ENCODE measurements at places on chromosomes 4 and X.

DNA sequence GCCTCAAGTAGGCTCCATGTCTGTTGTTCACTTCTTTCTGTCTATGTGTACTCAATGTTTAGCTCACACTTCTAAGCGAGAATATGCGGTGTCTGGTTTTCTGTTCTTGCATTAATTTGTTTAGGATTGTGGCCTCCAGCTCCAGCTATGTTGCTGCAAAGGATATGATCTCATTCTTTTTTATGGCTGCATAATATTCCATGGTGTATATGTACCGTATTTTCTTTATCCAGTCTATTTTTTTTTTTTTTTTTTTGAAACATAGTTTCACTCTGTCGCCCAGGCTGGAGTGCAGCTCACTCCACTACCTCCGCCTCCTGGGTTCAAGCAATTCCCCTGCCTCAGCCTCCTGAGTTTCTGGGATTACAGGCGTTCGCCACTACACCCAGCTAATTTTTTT, 5.7 kb upstream of the TMEM150C start:
- no peak for DNase-seq

GRCh38 chrX:78139160-78140123, at the start of gene TAF9B:
TAF9B (minus strand) TSS chrX:78139650; CDS start chrX:78139611, 39 bp downstream.
- peak; percentile 87 for DNase-seq

- DNase-seq = peak; percentile 53
Measured at GRCh38 chrX:47623540-47624027, 3.9 kb upstream of the SYN1 start.

DNA sequence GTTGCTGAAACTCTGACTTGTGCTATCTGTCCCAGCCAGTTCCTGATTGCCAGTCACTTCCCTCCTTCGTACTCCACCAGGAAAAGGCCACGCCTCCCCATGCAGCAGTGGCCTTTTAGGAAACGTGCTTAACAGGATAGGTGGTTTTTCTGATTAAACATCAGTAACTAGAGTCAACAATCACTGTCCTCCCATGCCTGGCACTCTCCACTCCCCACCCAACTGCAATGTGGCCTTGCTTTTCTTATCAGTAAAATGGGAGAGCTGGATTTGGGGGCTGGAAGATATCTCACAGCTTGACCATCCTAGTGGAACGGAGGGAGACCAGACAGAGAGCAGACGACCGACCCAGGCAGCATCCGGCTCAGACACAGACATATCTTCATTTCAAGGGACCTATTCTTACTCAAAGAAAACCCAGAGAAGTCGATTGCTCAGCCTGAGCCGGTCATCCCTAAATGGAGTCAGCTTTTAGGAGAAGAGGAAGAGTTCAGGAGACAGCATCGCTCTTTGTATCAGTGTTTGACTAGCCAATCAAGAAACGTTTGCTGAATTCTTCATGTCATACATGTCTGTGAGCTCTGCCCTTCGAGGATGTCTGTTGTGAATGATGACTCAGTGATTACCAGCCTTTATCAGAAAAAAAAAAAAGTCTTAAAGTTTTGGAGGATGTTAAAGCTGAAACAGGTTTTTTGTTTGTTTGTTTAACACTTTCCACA, 12.7 kb upstream of the UBA6 start:
- no peak for DNase-seq

DNA sequence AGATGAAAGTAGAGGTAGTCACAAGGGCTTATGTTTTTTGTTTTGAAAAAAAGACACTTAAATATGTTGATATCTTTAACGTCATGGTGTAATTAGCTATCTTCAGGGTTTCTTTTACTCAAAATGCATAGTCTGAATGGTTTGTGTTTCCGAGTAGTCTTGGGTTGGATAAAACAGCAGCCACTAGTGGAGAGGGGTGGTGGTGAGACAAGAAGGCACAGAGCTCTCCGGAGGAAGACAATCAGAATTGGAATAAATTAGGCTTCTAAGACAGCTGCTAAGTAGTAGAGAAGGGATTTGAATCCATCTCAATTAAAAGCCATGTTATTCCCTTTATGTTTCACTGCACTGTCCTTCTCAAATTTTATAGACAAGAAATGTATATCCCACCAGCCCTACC, 240.4 kb upstream of the VEGFC start:
- DNase-seq = no peak

DNA sequence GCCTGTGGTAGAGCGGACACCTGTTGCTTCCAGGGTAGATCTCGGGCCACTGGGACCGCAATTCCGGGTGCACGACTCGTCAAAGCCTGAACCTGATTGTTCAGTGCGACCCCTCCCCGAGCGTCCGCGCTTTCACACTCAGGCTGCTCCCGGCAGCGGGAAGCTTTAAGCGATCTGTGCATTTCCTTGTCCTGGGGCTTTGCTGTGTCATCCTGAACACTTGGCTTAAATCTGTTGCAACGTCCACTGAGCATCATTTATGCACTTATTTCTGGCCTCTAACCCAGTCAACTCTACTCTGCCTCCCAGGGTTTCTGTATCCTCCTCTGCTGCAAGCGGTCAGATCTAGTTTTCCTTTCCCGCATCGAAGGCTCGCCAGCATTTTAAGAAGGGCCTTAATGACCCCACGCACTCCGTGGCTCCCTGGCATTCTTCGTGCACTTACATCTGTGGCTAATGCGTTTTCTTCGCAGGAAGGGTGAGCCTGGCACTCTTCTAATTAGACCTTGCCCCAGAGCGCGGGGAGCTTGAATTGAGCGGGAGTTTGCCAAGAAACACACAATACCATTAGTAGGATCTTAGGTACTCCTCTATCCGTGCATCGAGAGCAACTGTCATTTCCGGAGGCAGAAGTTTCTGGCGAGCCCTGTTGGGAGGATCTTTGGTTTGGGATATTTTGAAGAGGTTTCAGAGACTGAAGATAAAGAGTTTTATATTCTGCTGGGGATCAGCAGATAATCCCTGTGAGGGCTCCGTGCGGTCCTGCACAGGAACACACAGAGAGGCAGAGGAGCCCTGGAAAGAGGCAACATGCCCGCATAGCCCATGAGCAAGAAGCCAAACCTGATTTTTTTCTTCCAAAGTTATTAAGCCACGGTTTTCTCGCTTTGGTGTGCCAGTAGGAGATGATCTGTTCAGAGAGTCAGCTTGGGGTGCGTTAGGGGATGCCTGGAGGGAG, 654 bp upstream of the DDIT4L start:
- DNase-seq = no peak

- DNase-seq = no peak
Measured at GRCh38 chrX:21490341-21490740, 116.1 kb downstream of the CNKSR2 start.

- DNase-seq = no peak
Measured at GRCh38 chrX:150085881-150086280, 147.6 kb upstream of the EOLA2 start.
